ENCODE measurements at places on chromosomes 1 and 21.

DNA sequence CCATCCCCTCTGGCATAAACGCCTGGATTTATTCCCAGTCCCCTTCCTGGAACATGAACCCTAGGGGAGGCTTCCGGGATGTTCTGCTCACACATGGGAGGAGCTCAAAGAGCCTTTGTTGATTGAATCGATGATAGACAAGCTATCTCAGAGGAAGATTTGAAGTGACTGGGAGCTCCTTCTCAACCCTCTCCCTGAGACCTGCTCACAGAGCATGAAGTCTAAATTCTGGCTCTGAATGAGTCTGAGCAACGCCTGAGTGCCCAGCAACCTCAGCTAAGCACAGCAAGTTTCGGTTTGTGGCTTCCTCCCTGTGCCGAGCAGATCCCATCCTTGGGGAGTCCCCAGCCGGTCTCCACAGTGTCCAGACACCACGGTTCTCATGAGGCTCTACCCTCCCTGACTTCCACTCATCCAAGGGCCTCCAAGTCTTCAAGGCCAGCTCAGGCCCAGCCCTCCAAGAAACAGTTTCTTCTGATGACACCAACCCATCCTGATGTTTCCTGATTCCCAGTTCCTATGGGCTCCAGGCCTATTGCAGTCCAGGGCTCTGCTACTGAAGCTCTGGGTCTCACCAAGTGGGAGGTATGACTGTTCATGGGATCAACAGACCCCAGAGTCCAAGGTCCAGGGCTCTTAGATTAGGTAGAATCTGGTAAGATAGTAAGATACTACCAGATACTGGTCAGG lies 190.8 kb downstream of the DYRK1A start:
- DNase-seq: no peak

DNA sequence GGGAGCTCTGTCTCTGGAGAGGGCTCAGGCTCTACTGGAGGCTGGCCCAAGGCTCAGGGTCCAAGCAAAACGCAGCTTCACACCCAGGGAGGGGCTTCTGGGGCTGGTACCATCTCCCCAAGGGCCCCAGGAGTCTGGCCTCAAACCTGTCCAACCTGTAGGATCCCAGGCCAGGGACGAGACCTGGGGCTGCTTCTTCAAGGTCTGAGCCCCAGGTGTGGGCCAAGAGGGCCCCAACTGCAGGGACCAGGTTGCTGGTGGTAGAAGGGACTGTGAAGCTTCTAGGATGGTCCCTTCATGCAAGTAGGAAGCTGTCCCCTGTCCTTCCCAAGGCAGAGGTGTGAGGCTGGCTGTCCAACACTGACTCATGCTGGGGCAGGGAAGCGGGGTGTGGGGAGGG lies 7.8 kb upstream of the MMEL1 start:
- DNase-seq: no peak

GRCh38 chr1:213123536-213123935 lies 72.5 kb downstream of the RPS6KC1 start:
- DNase-seq: no peak

DNA sequence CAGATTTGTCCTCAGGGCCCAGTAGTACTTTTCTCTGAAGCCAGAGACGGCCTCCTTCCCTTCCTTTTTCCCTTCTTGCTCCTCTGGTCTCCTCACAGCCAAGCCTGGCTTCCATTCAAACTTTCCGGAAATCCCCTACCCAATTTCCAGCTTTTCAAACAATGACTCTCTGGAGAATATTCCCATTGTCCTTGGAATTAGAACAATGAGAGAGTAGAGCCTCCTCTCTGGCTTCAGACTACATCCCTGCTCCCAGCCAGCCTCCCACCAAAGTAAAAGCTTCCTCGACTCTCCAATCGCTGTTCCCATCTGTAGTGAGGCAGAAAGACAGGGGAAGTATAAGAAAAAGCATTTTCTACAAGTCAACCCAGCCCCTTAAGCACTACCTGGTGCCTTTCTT lies 77.7 kb upstream of the SOX13 start:
- no peak for DNase-seq

GRCh38 chr1:86811142-86811924 lies 102.6 kb downstream of the SELENOF start:
- no peak for DNase-seq
